Cardiac fibroblast (primary cell): ENCODE measurements at places on chromosomes 7 and 10.

GRCh38 chr10:98097616-98098015 is 36.8 kb upstream of the R3HCC1L start:
- no peak for DNase-seq

GRCh38 chr10:72276013-72276387 is 2.3 kb downstream of the DDIT4 start:
- DNase-seq, result peak; percentile 56

GRCh38 chr7:96792115-96792514 is 82.5 kb upstream of the SEM1 start:
- no peak for DNase-seq

DNA sequence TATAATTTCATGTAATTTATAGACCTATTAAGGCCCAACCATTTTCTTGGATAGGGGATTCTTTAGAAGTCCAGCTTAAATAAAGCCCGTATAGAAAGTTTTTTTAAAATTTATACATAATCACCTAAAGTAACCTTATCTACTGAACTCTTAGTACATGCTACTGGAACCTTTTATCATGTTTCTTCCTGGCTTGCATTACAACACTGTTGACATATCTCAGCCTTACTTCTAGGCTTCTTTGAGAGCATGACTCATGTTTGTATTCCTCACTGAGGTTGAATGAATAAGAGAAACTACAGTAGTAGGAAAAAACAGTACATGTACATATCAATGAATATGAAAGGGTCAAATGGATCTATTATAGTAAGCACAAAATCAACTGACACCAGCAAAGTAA is 8.2 kb upstream of the MAGI2 start:
- DNase-seq, result peak; percentile 62

DNA sequence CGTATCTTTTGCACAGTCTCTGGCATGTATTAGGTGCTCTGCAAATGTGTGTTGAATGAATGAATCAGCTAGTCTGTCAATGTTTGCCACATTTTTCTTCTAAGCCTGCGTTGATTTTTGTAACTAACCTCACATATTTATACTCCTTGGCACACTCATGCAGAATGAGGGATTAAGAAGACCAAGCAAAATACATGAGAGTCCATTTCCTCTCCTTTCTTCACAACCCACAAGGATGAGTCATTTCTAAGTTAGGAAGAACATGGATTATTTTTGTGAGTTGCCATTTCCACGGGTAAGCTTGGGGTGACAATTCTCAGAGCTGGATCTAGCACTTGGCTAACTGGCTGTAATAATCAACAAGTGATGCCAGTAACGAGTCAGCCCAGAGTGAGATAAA is 158.8 kb downstream of the TWIST1 start:
- peak; percentile 37 for DNase-seq

DNA sequence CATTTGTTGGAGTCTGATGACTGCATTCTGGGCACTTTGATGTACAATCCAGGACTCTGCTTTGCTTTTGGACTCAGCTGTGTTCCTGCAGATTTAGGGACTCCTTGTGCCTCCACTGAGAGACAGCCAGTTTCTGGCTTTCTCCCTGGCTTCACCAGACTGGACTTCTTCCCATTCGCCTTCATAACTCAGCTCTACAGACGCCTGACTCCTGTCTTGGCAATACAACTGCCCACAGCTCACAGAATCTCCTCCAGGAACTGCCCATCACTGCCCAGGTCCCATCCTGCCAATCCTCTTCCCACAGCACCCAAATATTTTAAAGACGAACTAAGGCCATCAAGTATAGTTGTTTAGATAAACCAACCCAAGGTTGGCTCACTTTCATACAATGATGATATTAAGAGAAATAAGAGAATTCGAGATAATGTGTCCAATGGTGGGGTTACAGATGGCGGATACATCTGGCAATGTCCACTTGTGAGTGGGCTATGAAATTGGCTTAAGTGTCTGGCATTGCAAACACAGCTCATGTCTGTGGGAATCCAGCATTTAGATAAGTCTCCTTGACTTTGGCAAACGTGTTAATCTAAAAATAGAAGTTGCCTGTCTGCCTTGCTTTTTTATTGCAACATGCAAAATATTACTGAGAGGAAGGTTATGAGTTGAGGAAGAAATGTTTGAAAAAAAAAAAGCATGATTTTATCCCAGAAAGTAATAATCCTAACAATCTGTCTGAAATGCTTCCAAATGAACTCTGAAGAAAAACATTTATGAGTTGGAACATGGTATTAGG is 95.1 kb downstream of the ITGA8 start:
- peak; percentile 59 for DNase-seq

GRCh38 chr10:125269716-125270115 is 109.4 kb upstream of the CTBP2 start:
- DNase-seq, result no peak
